ENCODE measurements at places on chromosomes 4 and X.
A peak's percentile ranks its signal among the peaks of the same experiment; 100 is the strongest.

GRCh38 chrX:103628386-103629317, at the start of gene TCEAL1:
TCEAL1 (plus strand) TSS chrX:103628975; CDS start chrX:103629917, 942 bp downstream.
- DNase-seq = peak; percentile 2

DNA sequence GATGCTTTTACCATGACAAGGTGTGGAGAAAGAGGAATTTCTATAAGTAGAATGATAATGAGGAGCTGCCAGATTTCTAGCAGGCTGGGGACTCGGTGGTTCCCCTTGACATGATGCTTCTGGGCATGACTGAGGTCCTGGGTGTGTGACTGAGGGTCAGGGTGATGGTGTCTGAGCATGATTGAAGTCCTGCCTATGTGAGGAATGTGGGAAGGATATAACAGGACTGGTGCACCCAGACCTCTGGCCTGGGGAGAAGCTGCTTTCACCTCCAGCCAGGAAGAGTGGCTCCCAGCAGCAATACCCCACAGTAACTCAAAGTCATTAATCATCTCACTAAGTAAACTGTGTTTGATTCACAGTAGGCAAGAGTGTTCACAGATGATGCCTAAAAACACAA, 17.4 kb downstream of the SORBS2 start:
- no peak for DNase-seq

DNA sequence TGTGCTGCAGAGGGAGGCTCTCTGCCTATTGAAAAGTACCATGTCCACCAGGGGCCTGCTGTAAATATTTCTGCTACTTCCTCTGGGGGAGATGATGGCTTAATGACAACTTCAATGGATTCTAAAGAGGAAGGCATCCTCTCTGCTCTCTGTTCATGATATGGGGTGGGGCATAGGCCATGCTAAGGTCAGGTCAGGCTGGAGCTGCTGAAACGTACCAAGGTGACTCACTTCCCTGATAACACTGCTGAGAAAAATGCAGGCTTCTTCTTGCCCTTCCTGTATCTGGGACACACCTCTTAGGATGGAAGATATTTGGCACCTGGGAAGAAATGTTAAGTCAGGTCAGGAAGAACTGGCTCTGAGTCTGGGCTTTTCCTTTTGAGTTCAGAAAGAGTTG, 31.5 kb downstream of the HS3ST1 start:
- DNase-seq = no peak

DNA sequence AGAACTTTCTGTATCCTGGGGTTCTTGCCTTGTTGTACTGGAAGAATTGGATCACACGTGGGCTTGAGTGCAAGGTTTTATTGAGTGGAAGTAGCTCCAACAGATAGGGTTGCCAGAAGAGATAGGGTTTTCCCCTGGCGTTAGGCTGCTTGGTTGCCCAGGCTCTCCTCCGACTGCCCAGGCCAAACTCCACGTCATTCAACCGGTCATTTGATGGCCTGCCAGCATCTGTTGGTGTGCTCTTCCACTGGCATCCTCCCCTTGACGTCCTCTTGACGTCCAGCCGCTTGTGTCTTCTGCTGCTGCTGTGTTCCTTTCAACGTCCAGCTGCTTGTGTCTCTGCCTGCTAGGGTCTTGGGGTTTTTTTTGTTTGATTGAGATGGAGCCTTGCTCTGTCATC, 340.3 kb upstream of the ZCCHC13 start:
- DNase-seq = no peak

DNA sequence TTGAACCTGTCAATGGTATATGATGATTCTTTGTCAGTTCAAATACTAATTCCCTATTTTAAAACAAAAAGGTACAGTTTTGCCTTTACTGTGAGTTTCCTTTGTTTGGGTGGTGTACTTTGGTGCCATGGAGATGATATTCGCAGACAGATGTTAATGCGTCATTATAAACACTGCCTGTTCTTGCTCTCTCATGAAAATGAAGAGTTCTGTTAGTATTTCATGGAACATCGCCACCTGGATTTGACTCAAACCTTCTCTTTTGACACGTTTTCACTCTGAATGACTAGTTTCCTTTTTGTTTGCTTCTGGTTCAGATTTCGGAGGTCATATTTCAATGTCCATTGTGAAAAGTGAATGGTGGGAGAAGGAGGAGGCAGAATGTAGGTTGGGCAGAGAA, 6.9 kb upstream of the CTSO start:
- no peak for DNase-seq

- DNase-seq = no peak
Measured at GRCh38 chr4:845233-845835, 19.4 kb upstream of the CPLX1 start.

- no peak for DNase-seq
Measured at GRCh38 chr4:154082760-154083535, 294.1 kb upstream of the SFRP2 start.

GRCh38 chrX:12245650-12246645, 107.7 kb downstream of the FRMPD4 start:
- DNase-seq = no peak

- DNase-seq = no peak
Measured at GRCh38 chr4:71614621-71615020, 169.3 kb downstream of the GC start.

GRCh38 chr4:89531932-89532640, 224.5 kb upstream of the GPRIN3 start:
- DNase-seq = no peak

DNA sequence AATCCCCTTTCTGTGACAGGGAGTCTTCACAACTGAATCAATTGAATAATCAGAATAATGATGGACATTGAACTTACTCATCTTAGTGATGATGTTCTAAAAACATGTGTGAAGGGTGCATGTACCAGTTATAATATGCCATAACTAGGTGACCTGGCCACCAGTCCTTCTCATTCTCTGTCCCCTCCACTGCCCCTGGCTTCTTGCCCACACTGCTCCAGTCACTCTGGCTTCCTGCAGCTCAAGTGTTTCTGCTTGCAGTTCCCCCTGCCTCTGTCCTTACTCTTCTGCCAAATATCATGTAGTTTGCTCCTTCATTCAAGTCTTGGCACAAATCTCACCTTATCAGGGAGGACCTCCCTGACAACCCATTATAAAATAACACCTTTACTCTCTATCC, 168.1 kb upstream of the SLC7A11 start:
- no peak for DNase-seq

- no peak for DNase-seq
Measured at GRCh38 chr4:134708616-134709015, 507.0 kb upstream of the PABPC4L start.

DNA sequence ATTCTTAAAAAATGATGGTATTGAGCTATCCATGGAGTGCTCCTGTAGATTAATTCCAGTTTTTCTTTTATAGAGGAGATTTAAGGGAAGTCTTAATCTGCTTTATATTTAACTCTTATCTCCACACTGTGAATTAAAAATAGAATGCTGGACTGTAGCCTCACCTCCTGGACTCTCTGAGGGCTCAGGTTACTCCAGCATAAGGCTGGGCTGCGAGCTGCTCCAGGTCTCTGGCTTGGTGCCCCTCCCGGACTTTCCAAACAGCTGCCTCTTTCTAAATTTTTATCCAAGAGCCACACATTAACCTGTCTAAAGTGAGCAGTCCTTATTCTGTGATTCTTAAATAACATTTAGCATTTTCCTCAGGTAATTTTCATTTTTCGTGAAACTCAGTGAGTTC, 218.7 kb upstream of the JADE1 start:
- DNase-seq = no peak

GRCh38 chr4:134911941-134912340, 710.4 kb upstream of the PABPC4L start:
- no peak for DNase-seq

GRCh38 chrX:39650768-39651347, 446.9 kb downstream of the BCOR start:
- DNase-seq = no peak

DNA sequence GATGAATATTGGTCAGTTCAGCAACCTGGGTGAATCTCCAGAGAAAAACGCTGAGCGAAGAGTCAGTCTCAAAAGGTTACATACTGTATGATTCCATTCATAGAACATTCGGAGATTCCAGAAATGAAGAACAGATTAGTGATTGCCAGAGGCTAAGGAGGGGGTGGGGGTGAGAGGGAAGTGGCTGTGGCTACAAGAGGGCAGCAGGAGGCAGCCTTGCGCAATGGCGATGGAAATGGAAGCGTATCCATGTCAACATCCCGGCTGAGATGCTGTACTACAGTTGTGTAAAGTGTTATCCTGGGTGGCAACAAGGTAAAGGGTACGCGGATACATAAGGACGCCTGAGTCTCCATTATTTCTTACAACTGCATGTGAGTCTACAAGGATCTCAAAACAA, 18.0 kb downstream of the LYAR start:
- no peak for DNase-seq

- DNase-seq = no peak
Measured at GRCh38 chr4:156824451-156825060, 147.0 kb downstream of the PDGFC start.

- DNase-seq = no peak
Measured at GRCh38 chr4:85498068-85498733, 23.3 kb downstream of the ARHGAP24 start.

DNA sequence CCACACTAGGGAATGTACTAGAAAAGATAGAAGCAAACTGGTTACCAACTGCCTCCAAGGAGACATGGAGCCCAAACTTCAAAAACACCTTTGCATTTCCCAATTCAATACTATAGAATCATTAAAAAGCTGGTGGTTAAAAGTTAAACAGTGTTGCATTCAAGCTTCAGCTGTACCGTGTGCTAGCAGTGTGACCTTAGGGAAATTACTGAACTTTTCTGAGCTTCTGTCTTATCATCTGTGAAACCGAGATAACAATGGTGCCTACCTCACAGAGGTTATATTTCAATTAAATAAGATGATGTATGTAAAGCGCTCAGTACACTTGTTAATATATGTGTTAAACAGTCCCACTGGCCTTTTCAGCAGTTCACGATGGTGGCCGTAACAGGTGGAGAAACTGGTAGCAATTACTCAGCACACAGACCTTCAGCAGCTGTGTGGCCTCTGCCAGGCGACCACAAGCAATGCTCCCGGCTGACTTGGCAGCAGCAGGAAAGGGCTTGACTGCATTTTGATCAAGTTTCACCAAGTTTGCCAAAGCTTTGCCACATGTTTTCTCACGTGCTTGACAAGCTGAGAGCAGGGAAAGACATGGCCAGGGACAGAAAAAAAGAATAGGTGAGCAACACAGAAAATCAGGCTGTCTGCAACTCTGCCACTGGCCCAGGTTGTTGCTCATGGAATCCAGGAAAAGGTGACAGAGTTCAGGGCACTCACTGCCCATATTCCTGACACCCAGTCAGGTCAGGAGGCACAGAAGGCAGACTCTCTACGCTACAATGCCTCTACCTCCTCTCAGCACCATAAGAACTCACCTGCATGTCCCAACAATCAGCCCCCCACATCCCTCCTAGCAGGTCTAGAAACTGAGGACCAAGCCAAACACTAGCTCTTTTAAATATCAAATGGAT, 72.1 kb downstream of the PARM1 start:
- no peak for DNase-seq

DNA sequence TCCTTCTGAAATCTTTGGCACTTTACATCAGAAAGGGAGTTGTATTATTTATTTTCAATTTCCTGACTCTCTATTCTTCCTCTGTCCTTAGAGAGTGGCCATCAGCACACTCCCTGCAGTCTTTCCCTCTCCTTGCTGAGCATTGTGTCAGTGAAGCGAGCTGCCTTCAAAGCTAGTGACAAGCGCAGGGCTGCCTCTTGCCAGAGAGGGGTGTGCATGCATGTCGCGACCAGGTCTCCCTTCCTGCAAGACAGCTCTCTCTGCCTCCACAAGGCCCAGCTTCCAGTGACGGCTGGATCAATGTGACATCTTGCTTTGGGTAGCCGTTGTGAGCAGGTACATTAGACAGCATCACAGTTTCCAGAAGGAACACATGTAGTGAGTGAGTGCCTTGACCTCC, 810.9 kb upstream of the TENM3 start:
- DNase-seq = no peak

DNA sequence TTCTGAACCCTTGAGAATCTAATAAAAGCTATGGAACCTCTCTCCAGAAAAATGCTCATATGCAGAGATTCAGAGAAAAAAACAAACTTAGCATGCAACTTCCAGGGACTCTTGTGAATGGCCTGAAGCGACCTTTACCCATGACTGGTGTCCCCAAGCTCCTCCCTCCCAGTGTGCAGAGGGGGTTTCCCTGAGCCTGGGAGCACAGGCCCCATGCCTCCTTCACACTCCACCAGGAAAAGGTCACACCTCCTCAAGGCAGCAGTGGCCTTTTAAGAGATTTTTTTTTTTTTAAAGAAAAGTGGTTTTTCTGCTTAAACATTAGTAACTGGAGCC, 13.3 kb upstream of the UBA6 start:
- DNase-seq = no peak

DNA sequence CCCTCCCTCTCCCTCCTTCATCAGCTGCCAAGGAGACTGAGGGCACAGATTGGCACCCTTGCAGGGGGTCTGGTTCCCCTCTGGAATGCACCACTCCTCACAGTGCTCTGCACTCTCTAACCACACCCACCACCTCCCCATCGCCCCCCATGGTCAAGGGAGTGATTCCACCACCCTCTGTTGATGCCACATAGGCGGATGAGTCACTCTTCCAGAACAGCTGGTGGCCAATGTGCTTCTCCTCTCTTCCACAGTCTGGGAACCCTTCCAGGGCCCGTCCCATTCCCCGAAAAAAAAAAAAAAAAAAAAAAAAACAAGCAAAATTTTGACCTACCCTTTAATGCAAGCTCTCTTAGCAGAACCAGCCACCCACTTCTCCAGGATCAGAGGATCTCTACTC, 341.3 kb upstream of the KLF3 start:
- DNase-seq = no peak

DNA sequence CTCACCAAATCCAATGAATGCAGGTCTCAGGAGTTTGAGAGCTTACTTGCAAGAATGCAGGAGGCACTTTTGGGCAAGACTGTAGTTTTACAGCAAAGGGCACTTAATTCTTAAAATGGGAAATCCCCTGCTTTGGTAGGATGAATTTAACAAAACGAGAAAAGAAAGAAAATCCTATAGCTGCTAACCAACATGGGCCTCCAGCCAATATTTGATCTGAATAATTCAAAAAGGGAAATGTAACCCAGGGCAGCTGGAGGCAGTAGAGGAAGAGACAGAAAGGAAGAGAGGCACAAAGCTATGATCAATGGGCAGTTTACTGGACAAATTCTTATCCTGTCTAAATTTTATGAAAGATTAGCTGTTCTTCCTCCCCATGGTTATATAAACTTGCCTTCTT, 142.3 kb downstream of the SH3KBP1 start:
- DNase-seq = no peak

DNA sequence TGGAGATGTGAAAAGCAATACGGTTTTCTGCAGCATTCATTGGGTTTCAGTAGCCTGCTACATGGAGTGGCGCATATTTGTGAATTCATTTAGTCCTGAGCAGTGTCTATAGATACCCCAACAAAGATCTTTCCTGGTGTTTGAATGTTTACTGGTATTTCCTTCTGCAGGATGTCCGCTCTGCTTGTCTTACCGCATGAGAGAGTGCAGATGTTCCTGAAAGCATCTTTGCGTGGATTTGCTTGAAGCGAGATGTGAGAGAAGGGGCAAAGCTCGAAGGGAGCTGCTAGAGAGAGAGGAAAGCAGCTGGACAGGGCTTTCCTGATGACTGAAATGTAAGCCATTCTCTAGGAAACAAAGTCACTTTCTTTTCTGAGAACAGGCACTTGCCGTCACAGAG, 40.9 kb upstream of the GYPA start:
- DNase-seq = no peak
